ENCODE measurements at places on chromosomes 6 and 20.

GRCh38 chr20:50343490-50344179 is 153.0 kb downstream of the CEBPB start:
- no peak for DNase-seq

DNA sequence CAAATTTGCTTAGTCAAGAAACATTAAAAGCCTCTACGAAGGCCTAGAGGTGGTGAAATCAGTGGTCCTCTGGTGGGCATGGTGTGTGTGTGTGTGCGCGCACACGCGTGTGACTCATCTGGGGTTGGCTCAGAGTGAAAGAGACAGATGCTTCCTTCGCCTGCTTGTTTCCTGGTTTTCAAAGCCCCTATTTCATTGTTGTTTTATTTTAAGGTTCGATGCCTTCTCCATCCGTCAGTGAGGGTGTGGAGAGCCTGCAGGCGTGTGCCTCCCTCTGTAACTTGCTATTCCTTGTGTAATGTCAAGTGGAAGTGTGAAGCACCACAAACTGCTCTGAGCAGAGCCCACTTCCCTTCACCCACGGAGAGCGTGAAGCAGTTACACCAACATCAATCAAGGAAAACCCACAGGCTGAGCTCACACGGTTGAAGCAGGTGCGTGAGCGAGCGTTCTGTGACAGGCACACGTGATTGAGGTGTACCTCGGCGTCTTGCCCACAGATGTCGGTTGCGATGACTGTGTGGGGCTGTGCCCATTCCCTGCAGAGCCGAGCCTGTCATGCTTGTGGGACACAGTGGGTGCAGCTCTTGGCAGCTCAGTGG is 233.9 kb downstream of the PRL start:
- no peak for DNase-seq

GRCh38 chr20:13800728-13801134 is 15.9 kb downstream of the NDUFAF5 start:
- no peak for DNase-seq

GRCh38 chr6:155646443-155646842 is 190.8 kb upstream of the NOX3 start:
- no peak for DNase-seq

- no peak for DNase-seq
These were observed 109.1 kb downstream of the TSHZ2 start for GRCh38 chr20:53080969-53081871.

- DNase-seq: peak; percentile 53
These were observed 1.3 kb downstream of the CD24 start for GRCh38 chr6:106973018-106973835.

DNA sequence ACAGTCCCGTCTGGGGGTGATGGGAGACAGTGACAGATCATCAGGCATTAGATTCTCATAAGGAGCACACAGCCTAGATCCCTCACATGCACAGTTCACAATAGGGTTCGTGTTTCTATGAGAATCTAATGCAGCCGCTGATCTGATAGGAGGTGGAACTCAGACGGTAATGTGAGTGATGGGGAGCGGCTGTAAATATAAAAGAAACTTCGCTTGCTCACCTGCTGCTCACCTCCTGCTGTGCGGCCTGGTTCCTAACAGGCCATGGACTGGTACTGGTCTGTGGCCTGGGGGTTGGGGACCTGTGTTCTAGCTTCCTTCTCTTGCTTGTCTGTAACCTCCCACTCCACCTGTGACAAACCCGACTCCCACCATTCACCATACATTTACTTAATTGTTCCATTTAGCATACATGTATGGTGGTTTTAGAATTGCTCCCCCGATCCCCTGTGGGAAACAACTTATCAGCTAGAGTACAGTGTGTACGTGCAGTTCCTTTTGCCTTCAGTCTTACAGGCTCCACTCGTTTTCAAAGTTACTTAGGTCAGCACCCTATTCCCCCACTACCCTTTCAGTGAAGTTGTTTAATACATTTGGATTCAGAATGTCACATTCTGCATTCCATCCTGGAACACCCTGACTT is 4.0 kb downstream of the MANBAL start:
- DNase-seq: no peak

GRCh38 chr6:116969211-116969863 is 92.3 kb downstream of the RFX6 start:
- peak; percentile 46 for DNase-seq

DNA sequence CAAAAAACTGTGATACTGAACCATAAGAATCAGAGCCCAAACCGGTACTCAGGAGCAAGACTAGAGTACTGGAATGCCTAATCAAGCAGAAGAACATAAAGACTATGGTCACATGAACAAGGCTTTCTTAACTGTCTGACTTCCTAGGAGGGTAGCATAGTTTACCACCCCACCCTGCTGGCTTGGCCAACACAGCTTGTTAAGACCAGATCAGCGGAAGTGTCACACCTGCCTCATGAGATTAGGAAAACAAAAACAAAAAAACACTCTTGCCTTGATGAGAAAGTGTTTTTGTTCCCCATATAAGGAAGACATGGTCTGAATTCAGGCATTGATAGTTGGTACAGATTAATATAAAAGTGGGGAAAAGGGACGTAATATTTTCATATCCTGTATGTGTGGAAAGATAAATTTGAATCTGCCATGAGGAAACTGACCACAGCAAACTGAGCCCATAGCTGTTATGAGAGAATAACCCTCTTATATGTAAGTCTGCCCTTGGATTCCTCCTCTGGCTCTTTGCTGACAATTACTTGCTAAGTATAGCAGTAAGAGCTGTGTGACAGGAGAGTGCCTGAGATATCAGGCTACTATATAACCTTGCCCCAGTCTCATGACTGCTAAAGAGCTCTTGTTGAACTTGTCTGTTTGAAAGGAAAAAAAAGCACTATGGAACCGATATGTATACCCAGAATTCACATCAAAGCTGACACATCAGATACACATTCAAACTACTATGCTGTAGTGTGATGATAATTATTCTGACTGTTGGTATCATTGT is 197.1 kb downstream of the EPHA7 start:
- DNase-seq: no peak

- DNase-seq: no peak
These were observed 468.0 kb downstream of the EPM2A start for GRCh38 chr6:145267076-145267867.

- no peak for DNase-seq
These were observed 167.1 kb upstream of the FBXL4 start for GRCh38 chr6:99114769-99115406.

DNA sequence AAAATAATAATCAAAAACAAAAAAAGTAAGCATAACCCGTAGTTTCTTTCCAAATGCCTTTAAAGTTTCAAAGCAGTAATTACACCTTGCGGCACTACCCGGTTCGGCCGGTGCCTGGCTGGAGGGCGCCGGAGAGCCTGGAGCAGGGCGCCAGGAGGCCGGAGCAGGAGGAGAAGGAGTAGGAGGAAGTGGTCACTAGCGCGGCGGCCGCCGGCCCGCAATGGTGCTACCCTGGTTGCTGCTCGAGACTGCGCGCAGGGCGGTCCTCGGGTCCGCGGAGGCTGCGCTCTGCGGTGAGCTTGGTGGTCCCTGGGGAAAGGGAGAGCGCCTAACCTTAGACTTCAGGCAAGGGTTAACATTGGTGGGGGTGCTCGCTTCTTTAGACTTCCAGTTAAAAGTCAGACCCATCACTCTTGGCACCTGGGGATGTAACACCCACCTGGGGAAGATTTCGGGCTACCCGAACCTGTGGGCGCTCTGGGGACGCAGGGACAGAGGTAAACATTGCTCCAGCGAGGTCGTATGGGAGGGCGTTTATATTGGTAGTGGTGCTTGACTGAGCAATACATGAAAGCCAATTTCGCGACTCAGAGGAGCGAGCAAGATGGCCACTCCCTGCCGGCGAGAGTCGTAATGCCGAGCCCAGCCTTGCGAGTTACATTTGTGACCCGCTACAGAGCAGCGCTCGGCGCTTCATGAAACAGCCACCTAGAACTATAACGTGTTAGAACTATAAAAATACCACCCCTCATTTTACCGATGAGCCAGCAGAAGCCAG is 5.8 kb upstream of the USP45 start:
- DNase-seq: peak; percentile 83

- DNase-seq: peak; percentile 50
These were observed 937 bp downstream of the AKAP7 start for GRCh38 chr6:131136021-131136786.

GRCh38 chr6:140253096-140253495 is 878.6 kb upstream of the CITED2 start:
- DNase-seq: no peak

GRCh38 chr6:11460837-11461661 is 76.5 kb upstream of the TMEM170B start:
- DNase-seq: no peak

DNA sequence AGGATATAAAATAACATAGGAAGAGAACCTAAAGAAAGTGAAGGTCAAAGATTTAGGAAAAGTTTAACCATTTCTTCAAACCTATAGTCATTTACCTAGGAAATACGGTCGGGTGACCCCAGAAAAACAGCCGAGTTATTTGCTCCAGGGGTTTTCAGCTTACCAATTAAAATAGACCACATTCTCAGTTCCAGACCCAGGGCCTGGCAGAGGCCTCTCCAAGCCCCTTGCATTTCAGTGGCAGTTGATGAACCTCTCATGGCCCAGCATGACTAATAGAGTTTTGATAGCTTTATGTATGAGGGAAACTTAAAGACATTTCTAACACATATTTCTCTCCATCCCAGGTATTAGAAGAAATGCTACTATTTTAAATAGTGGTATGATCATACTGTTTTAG is 113.5 kb downstream of the OGFRL1 start:
- DNase-seq: no peak

GRCh38 chr6:21836277-21836676 is 242.7 kb downstream of the SOX4 start:
- no peak for DNase-seq

- no peak for DNase-seq
These were observed 12.4 kb upstream of the KIAA1755 start for GRCh38 chr20:38272961-38273360.

DNA sequence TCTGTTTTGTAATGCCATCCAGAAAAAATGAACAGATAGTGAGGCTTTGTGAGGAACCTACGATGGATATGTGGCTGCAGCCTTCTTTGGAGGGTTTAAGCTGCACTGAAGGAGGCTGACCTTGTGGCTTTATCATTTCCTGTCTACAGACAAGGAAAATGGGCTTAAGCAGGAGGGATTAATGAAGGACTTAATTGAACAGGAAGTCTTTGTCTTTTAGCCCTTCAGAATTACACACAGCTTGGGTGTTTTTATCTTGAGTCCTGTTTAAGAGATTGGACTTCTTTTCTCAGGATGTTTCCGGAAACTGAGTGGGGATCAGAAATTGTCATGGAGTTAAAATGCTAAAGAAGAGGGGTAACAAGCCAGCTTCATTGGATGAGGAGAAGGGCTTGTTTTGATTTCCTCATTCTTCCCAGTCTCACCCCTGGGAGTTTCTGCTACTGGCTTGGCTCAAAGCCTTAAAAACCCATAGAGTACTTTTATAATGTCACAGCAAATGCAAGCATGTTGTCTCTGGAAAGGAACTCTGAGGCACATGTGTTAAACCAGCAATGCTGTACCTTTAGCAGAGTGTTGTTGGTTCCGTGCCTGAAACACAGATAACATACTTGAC is 193.6 kb downstream of the JARID2 start:
- DNase-seq: no peak

- DNase-seq: no peak
These were observed 169.8 kb downstream of the ERMARD start for GRCh38 chr6:169921217-169921616.

DNA sequence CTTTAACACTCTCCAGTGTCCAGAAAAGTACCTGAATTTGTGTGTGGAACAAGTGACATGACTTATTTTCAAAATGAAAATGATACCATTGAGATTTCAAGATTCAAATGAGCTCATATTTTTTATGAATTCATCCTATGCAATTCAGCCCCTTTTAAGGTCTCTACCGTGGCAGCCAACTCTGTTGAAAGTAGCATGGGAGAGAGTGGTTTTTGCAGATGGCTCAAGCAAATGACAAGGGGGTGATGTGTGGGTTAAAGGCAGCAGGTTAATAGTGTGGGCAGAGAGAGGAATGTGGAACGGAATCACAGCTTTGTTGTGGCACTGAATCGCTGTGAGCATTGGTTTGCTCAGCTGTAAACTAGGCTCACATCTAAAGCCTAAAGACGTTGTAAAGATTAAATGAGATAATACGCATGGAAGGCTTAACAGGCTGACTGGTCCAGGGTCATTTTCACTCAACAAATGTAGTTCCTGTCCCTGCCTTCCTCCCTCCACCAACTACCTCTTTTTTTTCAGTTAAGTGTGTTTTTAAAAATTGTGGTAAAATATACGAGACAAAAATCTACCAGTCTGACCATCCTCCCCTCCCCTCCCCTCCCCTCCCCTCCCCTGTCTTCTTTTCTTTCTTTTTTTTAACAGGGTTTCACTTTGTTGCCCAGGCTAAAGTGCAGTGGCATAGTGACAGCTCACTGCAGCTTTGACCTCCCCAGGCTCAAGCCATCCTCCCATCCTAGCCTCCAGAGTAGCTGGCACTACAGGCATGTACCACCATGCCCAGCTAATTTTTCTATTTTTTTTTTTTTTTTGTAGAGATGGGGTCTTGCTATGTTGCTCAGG is 114.7 kb upstream of the ZNF217 start:
- DNase-seq: no peak

DNA sequence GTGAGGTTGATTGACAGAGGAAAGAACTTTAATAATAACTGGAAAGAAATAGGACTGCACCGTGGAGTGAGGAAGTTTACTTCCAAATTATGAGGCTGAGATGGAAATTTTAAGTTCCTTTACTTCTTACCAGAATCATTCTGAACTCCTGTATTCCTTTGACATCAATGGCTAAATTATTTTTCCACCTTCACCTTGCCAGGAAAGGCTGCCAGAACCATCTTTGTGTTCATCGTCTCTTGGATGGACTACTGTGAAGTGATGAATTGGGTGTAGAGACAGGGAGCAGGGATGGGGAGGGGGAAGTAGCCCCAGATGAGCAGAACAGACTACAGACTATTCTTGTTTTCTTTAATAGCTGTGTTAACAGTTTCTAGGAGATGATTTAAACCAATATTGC is 102.1 kb upstream of the CEP162 start:
- no peak for DNase-seq

DNA sequence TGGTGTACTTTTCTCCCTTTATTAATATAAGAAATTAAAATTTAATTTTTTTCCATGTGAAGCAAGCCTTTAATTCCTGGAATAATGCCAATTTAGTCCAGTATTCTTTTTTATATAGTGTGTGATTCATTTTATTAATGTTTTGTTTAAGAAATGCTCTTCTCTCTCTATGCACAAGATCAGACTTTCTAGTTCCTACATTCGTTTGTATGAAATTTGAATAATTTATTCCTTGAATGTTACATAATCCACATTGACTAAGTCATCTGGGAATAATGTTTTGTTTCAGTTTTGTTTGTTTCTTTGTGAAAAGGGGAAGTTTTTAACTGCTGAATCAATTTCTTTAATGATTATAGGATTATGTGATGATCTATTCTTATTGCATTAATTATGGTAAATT is 181.4 kb upstream of the ID4 start:
- DNase-seq: no peak

GRCh38 chr6:41467061-41467460 is 79.1 kb upstream of the FOXP4 start:
- no peak for DNase-seq
